A172 (cell line): ENCODE measurements at places on chromosomes 12 and 14. TPM values are rescaled to one million over a fixed set of nuclear protein-coding genes. Genes with fewer than 3 reads are reported as not detected.
A peak's percentile ranks its signal among the peaks of the same experiment; 100 is the strongest.

The SINHCAF gene
- 66.4 and 92.8 TPM in 2 replicates for total RNA-seq

The IFT81 gene
- 32.8 and 34.8 TPM in 2 replicates for total RNA-seq

The FSCB gene
- total RNA-seq = not detected in 2 replicates

The RNU7-1 gene
- not detected in 2 replicates for total RNA-seq

The KRT78 gene
- total RNA-seq = not detected in 2 replicates

The ISCA2 gene
- 13.3 and 18.1 TPM in 2 replicates for total RNA-seq

The HVCN1 gene
- 0.14 and 0.95 TPM in 2 replicates for total RNA-seq

DNA sequence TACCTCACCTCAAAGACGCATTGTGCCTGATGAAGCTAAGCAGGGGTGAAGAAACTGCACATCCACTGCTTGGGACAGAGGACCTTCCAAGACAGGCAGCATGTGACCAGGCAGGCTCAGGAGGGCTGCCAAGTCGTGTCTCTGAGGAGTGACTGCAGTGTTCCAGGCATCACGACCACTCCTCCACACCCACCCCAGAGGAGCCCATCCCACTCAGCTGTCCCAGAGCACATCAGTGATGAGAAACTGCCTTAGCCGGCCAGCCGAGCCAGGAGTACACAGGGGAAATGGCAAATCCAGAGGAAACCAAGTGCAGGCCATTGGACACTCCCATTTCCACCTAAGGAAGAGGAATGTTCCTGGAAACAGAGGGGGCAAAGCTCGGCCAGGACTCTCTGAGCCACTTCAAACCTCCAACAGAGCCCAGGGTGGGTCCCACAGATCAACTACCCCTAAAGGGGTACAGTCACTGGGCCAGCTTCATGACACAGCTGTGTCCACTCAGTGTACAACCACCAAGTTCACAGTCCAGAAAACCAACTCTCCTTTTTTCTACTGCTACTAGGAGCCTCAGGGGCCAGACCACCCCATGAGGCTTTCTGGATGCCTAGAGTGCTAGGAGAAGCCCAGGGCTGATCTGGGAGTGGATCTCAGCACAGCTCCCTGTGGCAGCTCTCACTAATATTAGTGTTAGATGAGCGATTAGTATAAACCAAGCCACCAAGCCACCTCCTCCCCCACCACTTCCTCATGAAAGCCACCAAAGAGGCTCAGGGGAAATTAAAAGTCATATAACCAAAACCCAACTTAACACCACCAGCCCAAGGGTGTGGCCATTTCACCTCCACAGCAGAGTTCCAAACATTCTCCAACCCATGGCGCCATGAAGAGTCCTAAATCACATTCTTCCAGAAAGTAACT is 15.4 kb downstream of the PXN start:
- DNase-seq = no peak

GRCh38 chr12:124702736-124703135 is 135.3 kb upstream of the NCOR2 start:
- no peak for DNase-seq

DNA sequence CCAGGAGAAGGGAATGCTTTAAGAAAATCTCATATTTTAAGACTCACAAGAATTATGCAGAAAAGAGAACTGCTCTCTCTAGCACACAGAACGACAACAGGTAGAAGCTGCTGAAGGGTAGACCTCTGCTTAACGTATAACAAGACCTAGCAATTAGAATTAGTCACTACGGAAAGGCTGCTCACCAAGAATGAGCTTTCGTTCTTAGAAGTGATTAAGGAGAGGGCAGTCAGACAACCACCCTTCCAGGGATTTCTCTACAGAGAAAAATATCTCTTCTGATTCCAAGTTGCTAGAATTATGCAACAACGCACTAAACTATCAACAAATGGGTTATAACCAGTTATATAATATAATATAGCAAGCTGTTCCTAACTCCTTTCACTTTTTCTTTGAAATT is 18.6 kb downstream of the LRIG3 start:
- DNase-seq = no peak

DNA sequence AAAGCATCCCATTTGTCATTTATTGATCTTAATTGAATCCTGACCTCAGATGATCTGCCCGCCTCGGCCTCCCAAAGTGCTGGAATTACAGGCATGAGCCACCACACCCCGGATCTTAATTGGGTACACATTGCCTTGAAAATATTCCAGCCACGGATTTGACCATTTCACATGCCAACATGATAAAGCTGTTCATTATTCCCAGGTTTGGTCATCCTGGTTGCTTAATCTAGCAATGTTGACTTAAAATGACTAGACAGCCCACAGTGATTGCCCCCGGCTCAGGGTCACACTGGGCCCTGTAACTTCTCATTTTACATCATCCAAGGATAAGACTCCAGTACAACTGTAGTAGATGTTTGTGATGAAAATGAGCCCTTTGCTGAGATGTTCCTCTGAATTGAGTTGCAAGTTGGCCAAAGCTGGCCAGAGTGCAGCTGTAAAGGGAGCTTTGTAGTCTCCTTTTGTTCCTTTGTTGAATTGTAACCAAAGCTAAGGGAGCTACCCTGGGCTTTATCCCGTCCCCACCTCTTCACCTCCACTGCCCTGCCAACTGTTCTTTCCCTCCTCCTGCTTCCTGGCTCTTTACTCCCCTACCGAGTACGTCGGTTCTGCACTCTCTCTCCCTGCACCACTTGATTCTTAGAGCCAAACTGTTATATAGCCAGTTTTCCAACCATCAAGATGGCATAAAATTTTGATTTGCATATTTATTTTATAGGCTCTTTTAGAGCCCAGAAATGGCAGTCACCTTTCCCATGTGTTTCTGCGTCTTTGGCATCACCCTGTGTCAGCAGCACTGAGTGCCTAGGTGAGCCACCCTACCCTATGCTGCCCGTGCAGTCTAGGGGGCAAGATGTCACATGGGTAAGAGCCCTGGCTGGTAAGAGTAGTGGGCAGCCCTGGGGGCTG is 141.3 kb upstream of the HIF1A start:
- peak; percentile 90 for DNase-seq

- no peak for DNase-seq
Measured at GRCh38 chr14:85752175-85752574, 222.2 kb downstream of the FLRT2 start.

DNA sequence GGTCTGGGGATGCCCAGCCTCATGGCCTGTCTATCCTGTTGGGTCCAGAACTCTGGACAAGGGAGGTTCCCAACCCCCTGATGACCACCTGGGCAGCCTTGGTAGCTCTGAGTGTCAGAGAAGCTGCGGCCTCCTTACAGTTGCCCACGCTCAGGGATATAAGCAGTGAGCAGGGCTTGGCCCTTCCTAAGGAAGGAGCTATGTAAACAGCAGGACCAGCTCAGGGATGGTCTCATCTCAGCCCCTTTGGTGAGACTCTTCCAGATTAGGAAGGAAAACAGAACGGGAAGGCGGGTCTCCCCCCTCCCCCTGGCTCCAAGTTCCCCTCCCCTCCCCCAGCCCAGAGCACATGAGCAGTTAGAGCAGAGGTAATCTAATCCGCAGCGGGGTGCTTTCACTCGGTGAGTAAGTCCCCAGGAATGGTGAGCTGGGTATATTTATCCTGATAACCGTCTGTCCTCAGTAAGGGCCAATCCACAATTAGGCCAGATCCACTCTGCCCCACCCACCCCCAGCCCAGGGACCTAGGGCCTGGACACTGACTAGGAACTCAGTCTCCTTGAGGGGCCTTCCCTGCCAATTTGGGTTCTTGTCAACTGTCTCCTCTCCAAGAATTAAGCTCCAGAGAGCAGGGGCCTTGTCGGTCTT is 29.5 kb upstream of the RPLP0 start:
- peak; percentile 99 for DNase-seq

- no peak for DNase-seq
Measured at GRCh38 chr12:92929983-92930382, 888 bp upstream of the EEA1 start.

GRCh38 chr12:19546611-19547162 is 107.4 kb downstream of the AEBP2 start:
- no peak for DNase-seq

DNA sequence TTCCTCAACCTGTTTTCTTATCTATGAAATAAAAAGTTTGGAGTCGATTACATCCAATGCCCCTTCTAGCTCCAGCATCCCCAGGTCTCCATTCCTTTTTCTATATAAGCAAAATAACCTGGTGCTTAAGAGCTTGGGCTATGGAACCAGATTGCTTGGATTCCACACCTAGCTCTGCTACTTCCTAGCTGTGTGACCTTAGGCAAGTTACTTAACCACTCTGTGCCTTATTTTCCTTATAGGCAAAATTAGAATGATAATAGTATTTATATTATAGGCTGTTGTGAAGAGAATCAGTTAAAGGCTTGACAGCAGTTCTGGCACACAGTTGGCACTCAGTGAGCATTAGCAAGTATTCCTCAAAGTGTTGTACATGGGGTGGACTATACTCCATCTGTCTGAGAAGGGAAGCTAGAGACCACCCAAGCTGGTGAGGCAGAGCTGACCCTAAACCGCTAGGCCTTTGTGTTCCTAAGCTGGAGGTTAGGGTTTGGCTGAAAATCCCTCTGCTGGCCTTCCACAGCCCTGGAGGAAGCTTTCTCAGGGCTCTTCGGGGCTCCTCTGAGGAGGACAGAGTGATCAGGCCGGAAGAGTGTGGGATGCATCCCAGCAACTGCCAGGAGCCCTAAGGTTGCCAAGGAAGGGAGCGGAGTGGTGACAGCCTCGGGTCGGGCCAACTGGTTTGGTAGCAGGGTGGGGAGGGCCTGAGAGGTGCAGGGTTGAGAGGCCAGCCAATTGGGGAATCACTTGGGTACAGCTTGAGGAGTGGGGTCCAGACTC is 6.0 kb upstream of the KRT4 start:
- no peak for DNase-seq

DNA sequence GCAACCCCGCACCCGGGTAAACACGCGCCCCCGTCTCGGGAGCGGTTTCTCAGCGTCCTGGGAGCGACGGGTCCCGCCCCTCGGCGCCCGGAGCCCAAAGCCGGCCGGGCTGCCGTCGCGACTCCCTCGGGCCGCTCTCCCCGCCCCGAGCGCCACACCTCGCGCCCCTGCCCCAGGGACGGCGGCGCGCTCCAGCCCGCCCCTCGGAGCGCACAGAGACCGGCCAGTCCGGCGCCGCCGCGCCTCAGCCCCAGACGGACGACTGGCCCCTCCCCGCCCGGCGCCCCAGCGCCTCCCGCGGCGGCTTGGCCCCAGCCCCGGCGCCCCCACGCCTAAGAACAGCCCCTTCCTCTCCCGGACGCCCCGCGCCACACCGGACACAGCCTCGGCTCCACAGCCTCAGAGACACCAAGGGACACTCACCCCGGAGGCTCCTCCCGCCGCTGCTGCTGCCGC is 411 bp downstream of the BTBD7 start:
- DNase-seq = no peak
